ENCODE measurements at places on chromosomes 7 and 10.

DNA sequence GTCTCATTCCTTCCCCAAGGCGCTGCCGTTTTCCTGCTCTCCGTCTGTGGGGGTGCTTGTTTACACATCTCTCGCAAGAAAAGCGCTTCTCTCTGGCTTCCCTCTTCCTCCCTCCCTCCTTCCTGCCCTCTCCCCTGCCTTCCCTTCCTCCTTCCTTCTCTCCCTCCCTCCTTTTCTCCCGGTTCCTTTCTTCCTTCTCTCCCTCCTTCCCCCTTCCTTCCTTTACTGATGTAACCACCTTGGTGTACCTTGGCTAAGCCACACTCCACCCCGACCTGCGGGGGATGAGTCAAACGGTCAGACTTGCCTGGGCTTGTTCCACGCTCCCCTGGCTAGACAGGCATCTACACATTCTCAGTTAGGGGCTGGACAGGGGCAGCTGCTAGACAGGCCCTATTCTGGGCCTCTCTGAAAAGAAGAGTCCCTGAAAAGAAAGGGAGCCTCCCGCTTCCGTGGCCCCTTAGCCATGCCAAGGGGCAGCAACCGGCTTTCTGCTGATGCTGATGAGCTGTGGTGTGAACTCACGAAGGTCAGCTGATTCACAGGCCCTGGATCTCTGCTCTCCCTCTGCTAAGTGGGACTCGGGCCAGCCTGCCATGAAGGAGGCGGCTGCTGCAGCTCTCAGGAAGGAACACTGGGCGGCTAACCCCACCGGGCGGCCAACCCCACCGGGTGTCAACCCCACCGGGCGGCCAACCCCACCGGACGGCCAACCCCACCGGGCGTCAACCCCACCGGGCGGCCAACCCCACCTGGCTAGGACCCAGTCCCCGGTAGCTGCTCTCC lies 216.8 kb downstream of the TCERG1L start:
- DNase-seq: no peak

GRCh38 chr10:126099366-126099765 lies 203.0 kb downstream of the FANK1 start:
- no peak for DNase-seq

- DNase-seq: no peak
These were observed 9.4 kb upstream of the NRG3 start for GRCh38 chr10:81865581-81865980.

DNA sequence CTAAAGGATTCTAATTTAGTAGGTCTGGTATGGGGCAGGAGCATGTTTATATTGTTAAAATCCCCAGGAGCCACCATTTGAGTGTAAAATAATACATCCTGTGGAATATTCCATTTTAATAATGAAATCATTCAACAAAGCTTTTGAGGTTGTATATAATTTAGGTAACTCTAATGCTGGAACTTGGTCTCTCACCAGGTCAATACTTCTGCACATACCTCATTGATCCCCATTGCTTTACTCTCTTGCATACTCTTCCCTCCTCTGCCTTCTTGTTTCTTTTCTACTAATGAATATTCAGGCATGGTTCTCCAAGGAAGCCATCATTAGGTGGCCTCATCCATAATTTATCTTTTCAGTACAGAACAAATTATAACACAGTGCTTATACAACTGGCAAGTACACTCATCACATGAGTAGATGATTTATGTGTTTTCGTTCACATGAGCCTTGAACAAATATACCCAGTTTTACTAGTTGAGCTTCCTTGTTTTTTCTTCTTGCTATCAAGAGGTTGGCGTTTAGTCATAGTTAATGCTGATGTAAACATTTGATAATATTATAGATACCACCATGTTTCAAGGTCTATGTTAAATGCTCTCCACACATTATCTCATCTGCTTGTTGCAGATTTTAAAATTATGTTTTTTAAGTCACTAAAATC lies 7.2 kb downstream of the PALS2 start:
- DNase-seq: no peak

- DNase-seq: no peak
These were observed 110.9 kb upstream of the LSM8 start for GRCh38 chr7:118072893-118073674.

- no peak for DNase-seq
These were observed 18.4 kb downstream of the GFRA1 start for GRCh38 chr10:116254422-116255155.

DNA sequence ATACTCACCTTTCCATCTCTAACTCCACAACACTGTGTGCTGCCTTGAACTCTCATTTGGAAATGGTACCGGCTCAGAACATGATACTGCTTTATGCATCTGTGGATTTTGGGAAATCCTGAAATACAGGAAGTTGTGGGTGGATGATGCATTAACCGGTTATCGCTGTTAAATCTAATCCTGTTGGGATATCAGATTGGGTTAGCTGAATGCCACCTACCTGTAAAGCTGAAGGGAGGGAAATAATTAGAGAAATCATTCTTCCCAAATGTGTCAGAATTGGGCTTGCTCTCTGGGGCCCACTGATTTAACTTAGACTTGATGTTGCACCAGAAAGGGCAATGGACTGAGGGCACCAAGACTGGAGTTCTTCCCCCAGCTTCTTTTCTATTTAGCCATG lies 54.0 kb downstream of the CH25H start:
- DNase-seq: no peak

DNA sequence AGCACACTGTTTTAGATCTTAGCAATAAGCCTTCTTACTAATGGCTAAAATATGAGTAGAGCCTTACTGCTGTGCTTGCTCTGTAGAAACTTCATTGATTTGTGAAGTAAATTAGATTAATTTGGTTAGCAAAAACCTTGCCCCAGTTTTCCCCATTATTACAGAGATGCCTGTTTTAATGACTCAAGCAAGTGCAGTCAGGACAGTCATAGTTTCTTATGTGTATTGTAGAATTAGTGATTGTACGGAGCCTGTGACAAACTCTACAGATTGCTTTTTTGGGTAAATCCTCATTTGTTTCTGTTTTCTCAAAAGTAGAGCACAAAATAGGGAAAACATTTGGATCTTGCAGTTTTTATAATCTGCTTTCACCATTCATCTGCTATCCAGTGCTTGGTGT lies 7.0 kb downstream of the TAX1BP1 start:
- no peak for DNase-seq

GRCh38 chr10:111923032-111923431 lies 260.5 kb downstream of the GPAM start:
- no peak for DNase-seq

- DNase-seq: no peak
These were observed 81.8 kb downstream of the TNS3 start for GRCh38 chr7:47500103-47500563.

DNA sequence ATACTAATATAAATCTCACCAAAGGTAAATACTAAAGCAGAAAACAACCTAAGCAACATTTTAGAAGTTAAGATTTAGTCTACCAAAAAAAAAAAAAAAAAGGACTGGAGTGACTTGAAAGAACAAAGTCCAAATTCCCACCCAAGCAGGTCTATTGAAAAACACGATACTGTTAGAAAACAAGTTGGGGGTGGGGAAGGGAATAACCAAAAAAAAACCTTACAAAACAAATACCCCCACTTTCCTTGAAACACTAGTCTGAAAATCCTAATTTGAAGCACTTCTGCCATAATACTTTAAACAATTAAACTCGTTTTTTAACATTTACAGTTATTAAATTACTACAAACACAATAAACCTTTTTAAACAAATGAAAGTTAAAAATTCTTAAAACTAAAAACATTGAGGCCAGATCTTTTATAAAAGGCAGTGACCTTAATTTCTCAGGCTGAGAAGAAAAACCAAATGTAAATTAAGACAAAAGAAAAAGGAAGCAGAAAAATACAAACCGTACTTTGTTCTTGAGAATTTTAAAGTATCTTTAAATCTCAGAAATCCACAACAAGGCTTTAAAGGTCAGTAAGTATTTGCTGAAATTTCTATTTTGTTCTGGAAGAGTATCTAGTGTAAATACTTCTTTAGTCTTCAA lies 135.1 kb downstream of the NRBF2 start:
- DNase-seq: no peak

DNA sequence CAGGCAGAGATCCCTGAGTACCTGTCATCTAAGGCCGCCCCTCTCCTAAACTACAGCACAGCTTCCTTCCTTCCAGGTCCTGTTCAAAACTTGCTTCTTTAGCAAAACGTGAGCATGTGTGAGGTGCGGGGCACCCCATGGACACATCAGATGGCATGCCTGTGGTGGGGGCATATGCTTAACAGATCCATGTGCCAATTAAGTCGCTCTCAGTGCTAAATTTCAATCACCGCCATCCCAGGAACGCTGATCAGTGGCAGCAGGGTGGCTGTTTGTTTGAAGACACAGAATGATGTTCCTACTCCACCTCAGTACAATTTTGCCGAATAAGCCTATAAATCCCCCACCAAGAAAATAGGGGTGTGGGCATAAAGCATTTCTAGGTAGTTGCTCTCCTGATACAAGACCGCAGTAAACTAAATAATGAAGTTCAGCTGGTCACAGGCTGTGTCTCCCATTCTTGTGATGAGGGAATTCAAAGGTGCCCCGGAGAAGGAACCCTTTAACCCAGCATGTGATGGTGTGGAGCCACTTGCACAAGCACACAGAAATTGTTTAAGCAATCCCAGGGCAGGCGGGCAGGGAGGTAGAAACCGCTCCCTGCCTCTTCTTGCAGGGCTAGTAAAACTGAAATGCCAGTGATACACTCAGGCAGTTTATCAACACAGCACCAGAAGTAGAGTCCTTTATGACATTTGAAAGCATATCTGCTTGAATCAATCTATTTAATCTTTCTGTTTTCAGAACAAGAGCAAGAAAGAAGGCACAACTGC lies 205.7 kb downstream of the SORCS1 start:
- DNase-seq: no peak

DNA sequence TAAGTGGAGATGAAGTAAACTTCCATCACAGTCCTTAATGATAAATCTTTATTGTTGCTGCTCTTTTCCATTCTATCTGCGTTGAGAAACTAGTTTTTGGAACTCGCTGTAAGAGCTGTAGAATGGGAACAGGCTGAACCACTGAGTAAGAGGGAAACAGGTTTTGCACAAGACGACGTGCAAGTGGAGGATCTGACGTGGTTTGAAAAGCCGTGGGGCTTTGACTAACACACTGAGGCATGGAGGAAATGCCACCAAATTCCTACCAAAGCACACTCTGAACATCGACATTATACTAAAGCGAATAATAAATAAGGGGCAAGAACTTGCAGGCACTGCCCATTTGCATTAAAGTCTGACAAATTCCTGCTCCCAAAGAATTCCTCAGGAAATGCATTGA lies 160.6 kb downstream of the KLF6 start:
- no peak for DNase-seq

DNA sequence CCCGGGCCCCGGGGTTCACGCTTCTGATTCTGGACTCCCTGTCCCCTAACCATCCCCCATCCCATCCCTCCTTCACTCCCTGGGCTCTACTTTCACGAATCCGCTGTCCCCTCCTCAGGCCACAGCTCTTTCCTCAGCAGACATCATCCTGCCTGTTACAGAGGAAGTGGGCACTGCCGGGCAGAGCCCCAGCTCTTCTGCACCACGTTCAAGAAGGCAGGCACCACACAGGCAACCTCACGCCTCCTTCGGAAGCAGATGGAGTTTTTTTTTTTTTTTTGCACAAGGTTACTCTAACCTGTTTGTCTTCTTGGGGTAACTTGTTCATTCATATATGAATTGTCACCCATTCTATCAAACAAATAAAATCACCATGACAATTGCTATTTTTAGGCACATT lies 17.9 kb upstream of the ZNF32 start:
- no peak for DNase-seq

DNA sequence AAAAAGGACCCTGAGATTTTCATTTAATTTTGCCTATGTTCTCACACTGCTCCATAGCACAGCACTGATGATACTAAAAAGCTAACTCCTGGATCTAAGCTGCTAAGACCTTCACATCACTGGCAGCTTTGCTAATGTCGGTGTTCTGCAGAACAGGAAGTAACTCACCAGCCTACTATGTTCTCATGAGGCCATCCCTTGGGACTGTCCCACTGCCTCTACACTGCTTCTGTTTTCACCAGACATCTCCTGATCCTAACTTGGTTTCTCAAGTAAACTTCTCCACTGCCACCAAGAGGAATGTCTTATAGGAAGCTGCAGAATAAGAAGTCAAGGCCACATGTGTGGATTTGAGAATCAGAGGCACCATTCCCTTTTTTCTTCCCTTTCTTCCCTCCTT lies 15.1 kb downstream of the HTR7 start:
- DNase-seq: no peak

- DNase-seq: no peak
These were observed 6.4 kb upstream of the FIGNL1 start for GRCh38 chr7:50456371-50457123.

DNA sequence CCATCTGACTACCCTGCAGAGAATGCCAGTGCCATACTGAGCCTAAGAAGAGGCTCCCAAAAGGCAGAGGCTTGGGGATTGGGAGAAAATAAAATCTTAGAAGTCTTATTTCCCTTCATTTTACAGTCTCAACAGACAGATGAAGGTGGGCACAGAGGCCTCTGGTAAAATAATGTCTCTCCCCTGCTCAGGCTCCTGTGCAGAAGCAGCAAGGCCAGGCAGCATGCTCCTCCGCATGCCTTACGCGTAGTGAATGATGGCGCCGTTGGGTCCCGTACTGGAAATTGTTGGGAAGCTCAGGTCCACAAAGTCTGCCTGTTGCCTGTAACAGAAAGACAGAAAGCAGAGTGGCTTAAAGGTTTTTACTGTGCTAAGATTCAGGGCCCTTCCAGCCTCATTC lies 45.8 kb downstream of the XPNPEP1 start:
- no peak for DNase-seq

GRCh38 chr7:4786015-4786414 lies 10.6 kb downstream of the AP5Z1 start:
- no peak for DNase-seq

DNA sequence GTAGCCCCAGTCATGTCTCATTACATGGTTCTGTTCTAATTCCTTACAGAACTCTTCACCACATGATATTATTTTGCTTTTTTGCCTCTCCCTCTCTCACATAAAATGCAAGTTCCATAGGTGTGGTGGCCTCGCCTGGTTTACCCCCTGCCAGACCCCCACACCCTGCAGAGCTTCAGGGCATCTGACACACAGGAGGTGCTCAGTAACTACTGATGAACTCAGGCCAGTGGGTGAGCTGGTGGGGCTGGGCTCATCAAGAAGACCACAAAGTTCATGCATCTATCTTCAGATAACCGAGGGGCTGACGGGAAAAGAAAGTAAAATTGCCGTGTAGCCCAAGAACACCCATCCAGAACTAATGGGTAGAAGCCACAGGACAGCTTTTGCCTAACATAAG lies 253.1 kb downstream of the GRID1 start:
- no peak for DNase-seq

DNA sequence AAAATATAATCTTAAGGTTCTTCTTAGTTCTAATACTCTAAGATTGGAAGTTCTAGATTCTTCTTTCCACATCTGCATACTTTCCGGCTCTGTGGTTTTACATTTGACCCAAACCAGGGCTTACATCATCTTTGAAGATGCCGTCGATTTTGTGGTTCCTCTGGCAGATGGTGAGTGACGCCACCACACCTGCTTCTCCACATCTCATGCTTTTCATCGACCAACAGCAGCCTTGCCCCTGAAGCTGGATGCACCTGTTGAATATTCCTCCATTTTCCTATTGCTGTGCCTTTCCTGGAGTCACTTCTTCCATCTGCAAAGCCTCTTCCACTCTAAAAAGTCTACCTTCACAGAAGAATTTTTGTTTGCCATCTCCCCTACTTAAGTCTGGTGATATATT lies 121.3 kb downstream of the PRKCQ start:
- no peak for DNase-seq

GRCh38 chr10:14700546-14700945 lies 74.2 kb downstream of the FAM107B start:
- DNase-seq: no peak

GRCh38 chr7:44145479-44145968 lies 4.4 kb upstream of the MYL7 start:
- DNase-seq: peak; percentile 32

Data from effector memory CD4-positive, alpha-beta T cell (primary cell).